ENCODE measurements at places on chromosomes 1 and 21. TPM values are rescaled to one million over a fixed set of nuclear protein-coding genes. Genes with fewer than 3 reads are reported as not detected.

Gene DRAXIN
- polyA plus RNA-seq = 0.57 TPM

Gene OR2AK2
- not detected for polyA plus RNA-seq

Gene FNBP1L
- 21.5 TPM for polyA plus RNA-seq

Gene GRIK1
- not detected for polyA plus RNA-seq

Gene PSMB2
- 83.5 TPM for polyA plus RNA-seq

DNA sequence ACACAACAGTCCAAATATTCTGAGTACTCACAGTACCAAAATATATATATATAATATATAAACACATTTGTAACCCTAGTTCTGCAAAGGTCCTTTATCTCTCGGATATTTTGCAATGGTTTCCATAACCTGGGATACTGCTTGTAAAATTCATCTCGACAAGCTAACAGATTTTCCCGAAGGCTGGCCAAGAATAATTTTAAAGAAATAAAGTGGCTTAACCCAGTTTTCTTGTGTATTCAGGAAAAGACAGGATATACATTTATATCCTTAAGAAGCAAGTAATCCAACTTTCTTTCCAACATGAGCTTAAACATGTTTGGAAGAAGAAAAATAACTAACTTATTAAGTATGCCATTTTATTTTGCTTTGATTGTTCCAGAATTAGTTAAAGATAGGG lies 348.7 kb upstream of the RUNX1 start:
- H3K4me1 ChIP-seq = no peaks in the 10 kb centered on the region
- DNase-seq = no peak
- no peak overlapping the region for H3K27ac ChIP-seq
- no peaks in the 10 kb centered on the region for H3K27me3 ChIP-seq

DNA sequence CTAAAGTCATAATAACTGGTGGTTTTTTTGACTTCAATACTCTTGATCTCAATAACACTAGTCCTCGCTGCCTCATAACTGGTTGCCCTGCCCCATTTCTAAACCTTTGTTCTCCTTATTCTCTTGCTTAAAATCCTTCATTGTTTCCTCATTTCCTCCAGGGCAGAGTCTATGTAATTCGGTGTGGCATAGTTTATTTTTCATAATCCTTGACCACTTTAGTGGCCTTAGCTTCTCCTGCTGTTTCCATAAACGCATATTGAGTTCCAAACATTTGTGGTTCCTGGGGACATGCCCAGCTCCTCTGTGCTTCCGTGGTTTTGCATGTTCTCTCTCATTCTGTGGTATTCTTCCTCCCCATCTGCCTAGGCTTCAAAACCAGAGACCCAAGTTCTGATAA lies 19.0 kb upstream of the TLCD4 start:
- peaks cover 10% of the 10 kb centered on the region for H3K27me3 ChIP-seq
- no peak overlapping the region for H3K27ac ChIP-seq
- H3K36me3 ChIP-seq = no peaks in the 10 kb centered on the region
- H3K4me3 ChIP-seq = no peak overlapping the region

DNA sequence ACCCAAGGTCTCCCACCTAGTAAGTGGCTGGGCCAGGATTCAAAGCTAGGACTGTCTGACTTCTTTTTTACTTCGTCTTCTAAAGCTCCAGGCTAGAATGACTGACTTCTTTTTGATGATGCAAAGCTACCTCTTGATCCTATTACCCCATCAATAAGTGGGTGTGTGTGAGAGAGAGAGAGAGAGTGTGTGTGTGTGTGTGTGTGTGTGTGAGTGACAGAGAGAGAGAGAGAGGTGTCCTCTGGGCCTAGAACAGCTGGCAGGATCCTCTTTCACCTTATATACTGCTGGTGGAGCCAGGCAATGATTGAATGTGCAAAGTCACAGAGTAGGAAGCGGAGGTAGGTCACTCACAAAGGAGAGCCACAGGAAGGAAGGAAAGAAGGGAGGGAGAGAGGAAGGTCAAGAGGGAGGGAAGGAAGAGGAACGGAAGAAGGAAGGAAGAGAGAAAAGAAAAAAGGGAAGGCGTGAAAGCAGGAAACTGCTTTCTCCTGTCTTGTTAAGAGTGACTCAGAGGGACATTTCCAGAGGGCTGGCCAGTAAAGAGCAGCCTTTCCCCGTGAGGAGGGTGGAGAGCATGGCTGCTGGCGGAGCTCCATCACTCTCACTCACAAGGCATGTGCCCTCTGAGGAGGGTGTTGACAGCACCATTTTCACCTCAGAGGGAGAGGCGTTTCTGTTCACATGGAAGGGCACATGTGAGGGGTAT lies 68.9 kb downstream of the CDC7 start:
- peak overlapping the region; percentile 27 for H3K27ac ChIP-seq
- no peaks in the 10 kb centered on the region for H3K4me1 ChIP-seq
- DNase-seq = no peak
- H3K4me3 ChIP-seq = no peak overlapping the region
- no peaks in the 10 kb centered on the region for H3K27me3 ChIP-seq

DNA sequence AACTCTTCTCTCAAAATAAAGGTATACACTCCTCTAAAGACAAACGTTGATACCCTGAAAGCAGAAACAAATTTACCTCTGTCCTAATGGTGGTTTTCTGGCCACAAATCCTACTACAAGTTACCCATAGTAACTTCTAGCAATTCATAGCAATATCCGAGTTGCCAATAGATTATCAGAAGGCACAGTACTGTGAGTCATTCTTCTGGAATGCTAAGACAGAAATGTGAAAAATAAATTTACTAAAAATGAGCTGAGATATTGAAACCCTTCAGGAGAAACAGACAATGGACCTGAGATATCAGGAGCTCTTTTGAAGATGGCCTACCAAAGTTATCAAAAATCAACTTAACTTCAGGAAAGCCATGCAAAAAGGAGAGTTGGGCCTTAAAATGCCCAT lies 715.0 kb upstream of the ADAMTS5 start:
- no peaks in the 10 kb centered on the region for H3K27me3 ChIP-seq
- DNase-seq = no peak

- H3K27me3 ChIP-seq = no peaks in the 10 kb centered on the region
- DNase-seq = no peak
- H3K36me3 ChIP-seq = peaks cover 21% of the 10 kb centered on the region
- H3K27ac ChIP-seq = no peak overlapping the region
- H3K4me3 ChIP-seq = no peak overlapping the region
Measured at GRCh38 chr1:93603106-93603505, 78.5 kb downstream of the BCAR3 start.

- no peaks in the 10 kb centered on the region for H3K36me3 ChIP-seq
- DNase-seq = no peak
- H3K27ac ChIP-seq = no peak overlapping the region
- H3K27me3 ChIP-seq = no peaks in the 10 kb centered on the region
- H3K4me3 ChIP-seq = no peak overlapping the region
Measured at GRCh38 chr1:42340901-42341300, 5.9 kb upstream of the FOXJ3 start.

- H3K27me3 ChIP-seq = no peaks in the 10 kb centered on the region
- H3K27ac ChIP-seq = no peak overlapping the region
- H3K4me3 ChIP-seq = no peak overlapping the region
Measured at GRCh38 chr1:75870951-75871350, 61.3 kb downstream of the ASB17 start.

- no peaks in the 10 kb centered on the region for H3K4me1 ChIP-seq
- no peak overlapping the region for H3K4me3 ChIP-seq
- H3K27me3 ChIP-seq = no peaks in the 10 kb centered on the region
- no peaks in the 10 kb centered on the region for H3K36me3 ChIP-seq
- no peak for DNase-seq
- H3K27ac ChIP-seq = no peak overlapping the region
Measured at GRCh38 chr21:41604583-41605041, 96.7 kb upstream of the TMPRSS2 start.

DNA sequence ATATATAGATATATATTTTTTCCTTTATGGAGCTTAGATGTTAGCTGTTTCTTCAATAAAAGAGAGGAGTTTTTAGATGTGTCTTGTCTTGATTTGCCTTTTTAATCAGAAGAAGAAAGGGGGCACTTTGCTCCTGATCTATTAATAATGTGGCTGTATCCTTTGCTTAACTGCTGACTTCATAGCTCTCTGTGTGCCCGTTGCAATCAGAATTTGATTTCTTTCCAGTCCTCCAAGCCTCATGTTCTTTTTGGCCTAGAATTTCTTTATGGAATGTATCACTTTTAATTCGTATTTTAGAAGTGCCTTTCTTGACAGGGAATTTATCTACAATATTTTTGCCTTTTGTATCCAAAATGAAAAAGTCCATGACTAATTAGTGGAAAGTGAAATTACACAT lies 85.3 kb downstream of the C1orf21 start:
- H3K27ac ChIP-seq = no peak overlapping the region
- no peak overlapping the region for H3K4me3 ChIP-seq
- H3K36me3 ChIP-seq = no peaks in the 10 kb centered on the region
- no peak for DNase-seq
- H3K4me1 ChIP-seq = no peaks in the 10 kb centered on the region

DNA sequence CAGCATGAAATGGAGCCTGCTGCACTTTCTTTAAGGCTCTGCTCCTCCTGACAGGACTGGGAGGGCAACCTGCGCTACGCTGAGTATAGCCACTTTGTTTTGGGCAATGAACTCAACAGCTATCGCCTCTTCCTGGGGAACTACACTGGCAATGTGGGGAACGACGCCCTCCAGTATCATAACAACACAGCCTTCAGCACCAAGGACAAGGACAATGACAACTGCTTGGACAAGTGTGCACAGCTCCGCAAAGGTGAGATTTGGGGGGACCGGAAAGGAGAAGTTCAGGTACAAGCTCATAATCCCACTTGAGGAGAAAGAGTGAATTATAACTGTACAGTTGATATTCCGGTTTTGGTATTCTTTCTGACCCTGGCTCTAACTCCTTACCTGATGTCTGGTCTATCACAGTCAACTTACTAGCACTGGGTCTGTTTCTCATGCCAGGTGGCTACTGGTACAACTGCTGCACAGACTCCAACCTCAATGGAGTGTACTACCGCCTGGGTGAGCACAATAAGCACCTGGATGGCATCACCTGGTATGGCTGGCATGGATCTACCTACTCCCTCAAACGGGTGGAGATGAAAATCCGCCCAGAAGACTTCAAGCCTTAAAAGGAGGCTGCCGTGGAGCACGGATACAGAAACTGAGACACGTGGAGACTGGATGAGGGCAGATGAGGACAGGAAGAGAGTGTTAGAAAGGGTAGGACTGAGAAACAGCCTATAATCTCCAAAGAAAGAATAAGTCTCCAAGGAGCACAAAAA lies 5.4 kb downstream of the ANGPTL7 start:
- H3K4me1 ChIP-seq = no peaks in the 10 kb centered on the region
- no peaks in the 10 kb centered on the region for H3K27me3 ChIP-seq
- H3K4me3 ChIP-seq = no peak overlapping the region
